ENCODE measurements at places on chromosomes 3 and 15.

DNA sequence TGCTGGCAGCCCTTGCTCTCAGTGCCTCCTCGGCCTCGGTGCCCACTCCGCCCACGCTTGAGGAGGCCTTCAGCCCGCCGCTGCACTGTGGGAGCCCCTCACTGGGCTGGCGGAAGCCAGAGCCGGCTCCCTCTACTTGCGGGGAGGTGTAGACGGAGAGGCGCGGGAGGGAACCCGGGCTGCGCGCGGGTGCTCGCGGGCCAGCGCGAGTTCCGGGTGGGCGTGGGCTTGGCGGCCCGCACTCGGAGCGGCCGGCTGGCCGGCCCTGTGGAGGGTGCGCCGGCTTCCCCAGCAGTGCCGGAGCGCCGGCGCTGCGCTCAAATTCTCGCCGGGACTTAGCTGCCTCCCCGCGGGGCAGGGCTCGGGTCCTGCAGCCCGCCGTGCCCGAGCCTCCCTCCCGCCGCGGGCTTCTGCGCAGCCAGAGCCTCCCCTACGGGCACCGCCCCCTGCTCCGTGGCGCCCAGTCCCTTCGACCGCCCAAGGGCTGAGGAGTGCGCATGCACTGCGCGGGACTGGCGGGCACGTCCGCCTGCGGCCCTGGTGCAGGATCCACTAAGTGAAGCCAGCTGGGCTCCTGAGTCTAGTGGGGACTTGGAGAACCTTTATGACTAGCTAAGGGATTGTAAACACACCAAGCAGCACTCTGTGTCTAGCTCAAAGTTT, 231.5 kb downstream of the EFHB start:
- DNase-seq, result no peak

DNA sequence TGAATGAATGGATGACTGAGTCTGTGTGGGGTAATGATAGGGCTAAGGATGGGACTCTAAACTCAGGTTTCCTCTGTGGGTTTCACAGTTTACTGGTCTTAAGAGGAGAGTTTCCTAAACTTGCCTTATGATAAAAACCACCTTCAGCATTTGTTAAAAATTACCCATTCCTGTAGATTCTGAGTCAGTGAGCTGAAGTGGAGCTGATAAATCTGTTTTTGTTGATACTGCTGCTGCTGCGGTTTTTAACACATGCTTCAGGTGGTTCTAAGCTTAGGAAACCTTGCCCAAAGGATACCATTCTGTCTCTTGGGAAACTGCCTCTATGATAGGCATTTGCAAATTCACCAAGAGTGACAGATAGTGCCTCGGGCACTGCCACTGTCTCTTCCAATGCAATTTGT, 52.6 kb downstream of the MECOM start:
- no peak for DNase-seq

- DNase-seq, result no peak
Measured at GRCh38 chr3:176969506-176969905, 227.8 kb downstream of the TBL1XR1 start.

GRCh38 chr3:66302288-66302687, 81.5 kb downstream of the SLC25A26 start:
- no peak for DNase-seq

All from stimulated activated naive B cell treated with anti-CD40 and anti-IgM and Interleukin-4, amounts not matched to agents 10 μg/mL and 1 μg/mL and 100 μg/mL, for 72 hours (primary cell).